GM23338 (cell line): ENCODE measurements at places on chromosomes 2 and 18.
A peak's percentile ranks its signal among the peaks of the same experiment; 100 is the strongest.

- no peak for DNase-seq
These were observed 14.0 kb upstream of the PRKCE start for GRCh38 chr2:45637440-45637839.

- no peak for DNase-seq
These were observed 358.7 kb upstream of the TNP1 start for GRCh38 chr2:217218269-217219163.

GRCh38 chr2:236945431-236946016, 140.2 kb upstream of the COPS8 start:
- no peak for DNase-seq

- no peak for DNase-seq
These were observed 302.2 kb upstream of the MAP2 start for GRCh38 chr2:209121691-209122090.

GRCh38 chr2:231395188-231396057, at the start of gene B3GNT7:
TSS of gene B3GNT7 (plus strand) at chr2:231395710. CDS start at chr2:231395804, 94 bp downstream.
- DNase-seq = peak; percentile 77

- DNase-seq = no peak
These were observed 66.5 kb downstream of the CLHC1 start for GRCh38 chr2:55165626-55166025.

DNA sequence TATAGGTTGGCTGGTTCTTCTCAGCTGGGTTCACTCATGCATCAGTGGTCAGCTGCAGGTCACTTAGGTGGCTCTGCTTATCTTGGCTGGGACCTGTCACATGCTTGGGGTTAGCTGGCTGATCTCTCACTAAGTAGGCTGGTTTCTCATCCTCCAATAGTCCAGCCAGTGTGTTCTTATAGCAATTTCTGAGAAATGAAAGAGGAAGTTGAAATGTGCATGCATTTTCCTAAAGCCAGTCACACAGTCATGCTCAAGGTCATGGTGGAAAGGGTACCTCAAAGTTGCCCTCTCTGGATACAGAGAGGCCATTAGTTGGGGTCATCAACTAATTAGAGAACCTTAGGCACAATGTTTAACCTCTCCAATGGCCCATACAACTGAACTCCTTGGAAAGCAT, 64.4 kb downstream of the KLHL29 start:
- DNase-seq = no peak

GRCh38 chr2:29706171-29706720, 215.1 kb downstream of the ALK start:
- no peak for DNase-seq
